ENCODE measurements at places on chromosomes 5 and 9. TPM values are rescaled to one million over a fixed set of nuclear protein-coding genes. Genes with fewer than 3 reads are reported as not detected.

DNA sequence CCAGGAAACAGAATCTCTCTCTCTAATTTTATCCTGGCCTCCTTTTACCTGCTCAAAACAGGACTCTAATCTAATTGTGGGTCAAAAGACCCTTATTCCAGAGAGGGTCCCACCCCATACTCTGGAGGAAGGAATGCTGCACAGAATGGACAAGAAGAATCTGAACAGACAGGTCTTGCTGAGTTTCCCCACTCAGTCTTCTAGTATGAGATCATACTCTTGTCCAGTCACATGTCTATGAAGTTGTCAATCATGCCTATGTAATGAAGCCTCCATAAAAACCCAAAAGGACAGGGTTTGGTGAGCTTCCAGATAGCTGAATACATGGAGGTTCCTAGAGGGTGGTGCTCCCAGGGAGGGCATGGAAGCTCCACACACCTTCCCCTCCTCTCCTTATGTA, 123.9 kb upstream of the FER start:
- DNase-seq, result no peak

DNA sequence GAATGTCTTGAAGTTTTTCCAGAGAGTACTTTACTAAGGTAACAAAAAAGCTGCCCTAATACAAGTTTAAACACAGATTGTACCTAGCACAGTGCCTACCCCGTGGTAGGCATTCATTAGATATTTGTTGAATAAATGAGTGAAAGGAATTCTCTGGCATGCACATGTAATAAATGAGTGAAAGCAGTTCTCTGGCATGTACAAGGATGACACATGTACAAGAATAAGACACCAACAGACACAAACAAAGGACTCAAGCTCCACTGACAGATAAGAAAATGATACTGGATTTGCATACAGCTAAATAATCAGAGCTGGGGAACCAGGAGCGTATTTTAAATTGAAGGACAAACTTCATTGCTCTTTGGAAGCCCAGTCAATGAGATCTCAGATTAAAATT, 535.8 kb downstream of the EFNA5 start:
- DNase-seq, result no peak

DNA sequence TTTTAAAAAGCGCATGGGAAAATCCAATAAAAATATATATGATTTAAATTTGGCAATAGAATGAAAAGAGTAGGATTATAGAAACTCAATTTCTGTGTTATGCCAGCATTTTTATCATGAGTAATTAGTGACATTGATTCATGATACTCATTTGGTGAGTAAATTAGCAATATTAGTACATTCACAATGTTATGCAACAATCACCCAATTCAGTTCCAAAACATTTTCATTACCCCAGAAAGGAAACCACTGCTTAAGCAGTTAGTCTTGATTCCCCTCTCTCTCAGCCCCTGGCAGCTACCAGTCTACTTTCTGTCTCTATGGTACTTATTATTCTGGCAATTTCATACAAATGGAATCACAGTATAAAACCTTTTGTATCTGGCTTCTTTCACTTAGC, 27.0 kb downstream of the OSMR start:
- DNase-seq, result no peak

- no peak for DNase-seq
Measured at GRCh38 chr5:16889972-16890519, 46.0 kb downstream of the MYO10 start.

- DNase-seq, result no peak
Measured at GRCh38 chr5:56735849-56736641, 79.3 kb upstream of the MAP3K1 start.

DNA sequence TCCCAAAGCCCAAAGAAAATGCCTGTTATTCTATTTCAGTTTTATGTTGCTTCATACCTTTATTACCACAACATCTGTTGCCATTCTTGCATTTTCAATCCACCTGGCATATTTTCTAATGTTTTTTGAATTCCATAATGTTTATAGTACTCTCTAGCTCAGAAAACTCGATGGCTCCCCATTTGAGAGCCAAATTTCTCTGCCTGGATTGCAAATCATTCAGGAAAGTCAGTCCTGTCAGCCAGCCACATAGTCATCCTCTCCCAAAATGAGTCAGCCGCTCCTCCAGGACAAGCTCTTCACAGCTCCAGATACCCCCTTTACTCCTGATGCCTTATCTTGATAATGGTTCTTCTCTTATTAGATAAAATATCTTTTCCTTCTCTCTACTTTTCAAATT, 78.2 kb upstream of the ADCY2 start:
- DNase-seq, result no peak

DNA sequence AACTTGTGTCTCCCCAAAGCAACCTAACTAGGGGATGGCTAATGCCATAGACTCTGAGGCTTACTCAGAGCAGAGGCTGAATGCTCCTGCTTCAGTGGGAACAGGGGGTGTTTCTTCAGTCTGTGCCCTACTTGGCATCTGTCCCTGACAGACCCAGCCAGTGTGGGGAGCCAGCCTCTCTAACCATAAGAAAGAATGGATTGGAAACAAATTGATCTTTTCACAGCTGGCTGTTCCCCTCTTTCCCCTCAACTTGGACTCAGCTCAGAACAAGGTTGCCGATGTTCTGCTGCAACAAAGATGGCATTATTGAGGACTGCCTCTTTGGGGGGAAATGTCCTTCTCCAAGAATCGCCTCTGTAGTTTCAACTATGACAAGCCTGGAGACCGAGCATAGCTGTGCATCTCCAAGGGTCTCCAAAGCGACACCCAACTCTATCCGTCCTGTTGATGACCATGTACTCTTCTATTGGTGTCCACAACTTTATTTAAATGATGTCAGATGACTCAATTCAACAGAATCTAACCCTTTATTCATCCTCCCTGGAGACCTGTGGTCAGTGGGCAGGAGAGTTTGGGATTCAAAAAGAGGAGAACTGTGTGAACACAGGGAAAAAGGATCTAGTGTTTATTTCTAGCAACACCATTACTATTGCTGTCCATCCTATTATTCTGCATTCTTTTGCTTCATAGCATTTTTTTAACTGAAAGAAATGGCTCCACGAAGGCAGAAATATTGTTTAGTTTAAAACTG, 24.7 kb upstream of the TNC start:
- DNase-seq, result no peak

- no peak for DNase-seq
Measured at GRCh38 chr5:129392681-129393080, 67.4 kb upstream of the ADAMTS19 start.

Gene HBEGF
- 6.9 TPM for total RNA-seq

Gene NR2F1
- total RNA-seq, result 31.5 TPM

All from posterior vena cava (tissue), 2 donors.